D721Med (cell line): ENCODE measurements at places on chromosomes 16 and 17.

- DNase-seq, result no peak
Observed at GRCh38 chr17:36493956-36494355, 7.5 kb downstream of the ZNHIT3 start.

DNA sequence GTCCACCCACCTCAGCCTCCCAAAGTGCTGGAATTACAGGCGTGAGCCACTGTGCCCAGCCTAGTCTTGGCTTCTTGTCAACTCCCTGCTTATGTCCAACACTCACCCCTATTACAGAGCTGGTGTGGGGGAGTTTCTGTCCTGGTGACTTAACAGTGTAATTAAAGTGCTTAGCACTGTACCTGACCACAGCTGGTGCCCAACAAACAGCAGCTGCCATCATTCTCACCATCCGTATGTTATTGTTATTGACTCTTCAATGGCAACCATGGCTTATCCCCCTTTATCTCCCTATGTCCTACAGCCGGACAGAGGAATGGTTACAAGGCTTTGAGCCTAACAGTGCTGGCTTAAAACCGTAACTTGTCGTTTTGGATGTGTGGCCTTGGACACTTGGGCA is 17.0 kb upstream of the BRCA1 start:
- DNase-seq, result no peak

- no peak for DNase-seq
Observed at GRCh38 chr16:89113661-89114060, 20.0 kb downstream of the ACSF3 start.

DNA sequence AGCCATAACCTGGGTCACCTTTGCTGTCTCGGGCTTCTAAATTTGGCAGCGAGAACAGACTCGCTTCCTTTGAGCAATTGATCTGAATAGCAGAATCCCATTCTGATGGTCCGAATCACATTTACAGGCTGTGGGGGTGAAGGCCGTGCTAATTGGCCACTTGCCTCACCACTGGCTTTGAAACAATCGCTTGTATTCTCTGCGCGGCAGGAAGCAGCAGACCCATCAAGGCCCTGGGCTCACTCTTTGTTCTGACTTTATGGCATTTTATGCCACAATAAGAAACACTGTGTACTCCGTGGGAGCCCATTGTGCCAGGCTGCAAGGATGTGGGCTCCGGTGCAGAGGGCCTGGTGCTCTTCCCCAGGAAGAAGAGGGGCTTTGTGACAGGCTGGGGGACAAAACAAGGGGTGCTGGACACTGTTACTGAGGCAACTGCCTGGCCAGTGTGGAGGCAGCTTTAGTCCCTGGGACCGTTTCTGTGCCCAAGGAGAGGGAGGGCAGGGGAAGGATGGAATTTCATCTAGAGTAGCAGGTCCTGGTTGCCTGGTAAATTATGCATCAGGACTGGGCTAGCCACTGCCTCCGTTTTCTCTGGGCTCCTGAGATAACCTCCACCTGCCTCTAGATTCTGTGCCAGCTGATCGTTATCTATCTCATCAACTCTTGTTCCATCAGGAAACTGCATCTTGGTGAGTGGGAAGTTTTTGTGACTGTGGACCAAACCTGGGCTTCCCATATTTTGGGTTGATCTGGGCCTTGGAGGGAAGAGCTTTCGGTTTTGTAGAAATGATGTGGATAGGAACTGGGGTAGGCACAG is 78.5 kb downstream of the MRC2 start:
- DNase-seq, result no peak

- no peak for DNase-seq
Observed at GRCh38 chr16:2154533-2155090, 970 bp upstream of the TRAF7 start.

DNA sequence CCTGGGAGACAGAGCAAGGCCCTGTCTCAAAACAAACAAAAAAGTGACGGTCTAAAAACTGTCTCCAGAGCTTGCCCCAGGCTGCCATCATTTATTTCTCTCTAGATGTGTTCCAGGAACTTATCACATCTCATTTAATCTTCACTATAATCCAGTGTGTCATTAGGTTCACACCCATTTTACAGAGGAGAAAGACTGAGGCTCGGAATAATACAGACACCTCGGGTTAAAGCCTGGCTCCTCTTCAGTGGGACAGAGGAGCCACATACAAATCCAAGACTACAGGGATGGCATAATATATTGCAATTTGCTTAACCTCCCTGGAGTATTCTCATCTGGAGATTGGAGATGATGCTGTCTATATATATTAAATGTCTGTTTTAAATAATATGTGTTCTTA is 5.9 kb downstream of the PDILT start:
- DNase-seq, result no peak

DNA sequence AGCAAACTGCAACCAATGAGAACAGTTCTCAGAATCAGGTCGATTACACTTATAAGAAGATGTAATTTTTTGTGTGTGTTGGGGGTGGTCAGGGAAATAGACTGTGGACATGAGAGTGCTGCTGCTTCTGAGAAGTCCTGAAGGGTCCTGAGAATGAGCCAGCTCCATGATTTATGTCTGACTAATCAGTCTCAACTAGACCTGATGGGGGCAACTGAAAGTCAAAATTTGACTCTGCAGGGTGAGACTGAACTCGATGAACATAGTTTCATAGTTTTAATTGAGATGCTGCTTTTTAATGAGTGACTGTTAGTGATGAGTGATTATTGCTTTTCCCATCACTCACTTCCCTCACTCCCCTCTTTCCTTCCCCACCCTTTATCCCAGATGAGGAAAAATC is 37.3 kb downstream of the SMARCE1 start:
- DNase-seq, result no peak

DNA sequence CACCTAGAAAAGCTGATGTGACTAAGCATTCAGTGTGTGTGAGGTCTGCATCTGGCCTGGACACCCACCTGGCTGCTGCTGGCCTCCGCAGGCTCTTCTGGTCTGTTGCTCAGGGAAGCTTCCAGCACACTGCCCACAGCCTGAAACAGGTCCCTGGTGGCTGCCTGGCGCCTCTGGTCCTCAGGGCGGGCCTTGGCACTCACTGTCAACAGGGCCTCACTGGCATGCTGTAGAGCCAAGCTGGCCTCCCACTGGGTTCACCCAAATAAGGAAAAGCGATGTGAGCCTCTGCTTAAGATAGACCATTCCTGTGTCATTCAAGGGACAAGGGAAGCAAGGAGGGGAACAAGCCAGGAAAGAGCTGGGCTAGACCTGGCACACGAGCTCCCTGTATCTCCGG is 70.6 kb upstream of the BCO1 start:
- no peak for DNase-seq

DNA sequence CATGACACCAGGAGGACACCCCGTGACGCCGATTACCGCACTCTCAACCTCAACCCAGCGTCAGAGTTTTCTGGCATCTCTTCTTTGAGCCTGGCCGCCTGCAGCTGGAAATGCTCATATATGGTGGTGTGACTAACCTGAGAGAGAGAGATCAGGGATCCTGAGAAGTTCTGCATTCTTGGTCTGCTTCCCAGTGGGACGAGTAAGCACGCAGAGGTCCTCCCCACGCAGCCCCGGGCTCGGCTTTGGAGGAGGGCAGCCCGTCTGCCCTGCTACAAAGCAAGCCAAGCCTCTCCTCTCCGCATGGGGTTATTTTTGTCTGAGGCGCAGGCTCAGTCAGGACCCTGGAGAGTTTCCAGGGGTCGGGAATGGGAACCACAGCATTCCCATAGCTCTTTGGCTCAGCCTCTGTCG is 16.5 kb downstream of the CRISPLD2 start:
- no peak for DNase-seq

DNA sequence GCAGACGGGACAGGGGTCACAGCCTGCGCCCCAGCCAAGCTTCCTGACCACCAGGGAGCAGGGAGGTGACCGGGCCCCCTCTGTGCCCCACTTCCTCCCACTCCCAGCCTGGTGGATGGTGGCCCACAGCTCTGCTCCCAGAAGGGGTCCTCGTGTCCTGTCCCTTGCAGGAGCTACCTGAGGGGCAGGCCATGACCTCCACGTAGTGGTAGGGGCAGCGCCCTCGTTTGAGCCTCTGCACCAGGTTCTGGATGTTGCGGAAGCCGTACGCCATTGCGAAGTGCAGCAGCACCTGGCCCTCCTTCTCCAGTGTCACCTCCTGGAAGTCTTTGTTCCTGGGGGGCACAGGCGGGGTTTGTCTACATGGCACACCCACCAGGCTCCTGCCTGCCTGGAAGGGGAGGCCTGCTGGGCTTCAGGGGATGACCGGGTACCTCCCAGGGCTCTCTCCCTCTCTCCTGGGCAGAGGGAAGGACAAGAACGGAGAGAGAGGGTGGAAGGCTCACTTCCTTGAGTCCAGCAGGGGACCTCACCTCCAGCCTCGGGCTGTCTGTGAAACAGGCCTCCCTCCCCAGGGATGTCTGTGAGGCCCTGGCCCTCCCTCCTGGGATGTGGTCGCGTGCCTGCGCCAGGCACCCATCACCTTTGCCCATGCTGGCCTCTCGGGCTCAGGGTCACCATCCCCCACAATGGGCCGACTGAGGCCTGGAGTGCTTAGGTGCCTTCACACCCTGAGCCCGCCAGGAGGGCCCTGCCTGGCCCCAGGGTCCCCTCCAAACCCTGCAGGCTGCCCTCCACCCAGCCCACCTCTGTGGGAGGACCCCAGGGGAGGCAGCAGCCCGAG is 4.0 kb downstream of the HAGHL start:
- DNase-seq, result no peak

DNA sequence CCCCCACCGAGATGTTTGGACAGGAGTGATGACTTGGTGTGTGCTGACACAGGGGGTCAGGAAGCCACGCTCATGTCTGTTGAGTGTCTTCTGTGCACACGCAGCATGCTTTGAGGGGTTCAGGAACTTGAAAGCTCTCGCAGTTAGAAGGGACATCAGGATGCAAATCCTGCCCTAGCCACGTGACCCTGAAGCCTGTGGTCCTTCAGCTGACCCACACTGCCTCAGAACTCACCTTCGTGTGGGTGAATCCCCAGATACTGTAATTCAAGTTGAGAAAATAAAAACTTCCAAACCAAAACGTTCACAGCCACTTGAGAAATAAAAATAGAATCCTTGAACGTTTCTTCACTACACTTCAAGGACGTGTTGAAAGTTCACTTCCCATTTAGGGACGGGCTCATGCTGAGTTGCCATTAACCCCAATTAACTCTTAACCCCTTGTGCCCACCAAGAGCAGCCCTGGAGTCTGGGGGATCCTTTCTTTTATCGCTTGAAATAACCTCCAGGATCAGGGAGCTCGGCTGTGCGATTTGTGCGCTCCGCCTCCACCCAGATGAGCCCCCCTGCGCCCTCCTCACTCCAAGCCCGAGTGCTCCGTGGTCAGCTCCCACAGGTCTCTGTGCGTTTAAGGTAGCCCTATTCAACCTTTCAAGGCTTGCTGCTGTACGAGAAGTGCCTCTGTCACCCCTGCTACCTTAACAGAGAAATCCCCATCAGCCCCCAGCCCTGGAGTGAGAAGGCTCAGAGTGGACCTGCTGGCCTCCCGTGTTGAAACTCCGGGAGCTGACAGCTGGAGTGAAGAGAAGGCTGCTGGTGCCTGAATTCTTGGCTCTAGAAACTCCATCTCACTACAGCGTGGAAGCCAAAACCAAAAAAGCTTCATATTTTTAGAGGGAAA is 36.2 kb upstream of the NAT9 start:
- DNase-seq, result no peak

DNA sequence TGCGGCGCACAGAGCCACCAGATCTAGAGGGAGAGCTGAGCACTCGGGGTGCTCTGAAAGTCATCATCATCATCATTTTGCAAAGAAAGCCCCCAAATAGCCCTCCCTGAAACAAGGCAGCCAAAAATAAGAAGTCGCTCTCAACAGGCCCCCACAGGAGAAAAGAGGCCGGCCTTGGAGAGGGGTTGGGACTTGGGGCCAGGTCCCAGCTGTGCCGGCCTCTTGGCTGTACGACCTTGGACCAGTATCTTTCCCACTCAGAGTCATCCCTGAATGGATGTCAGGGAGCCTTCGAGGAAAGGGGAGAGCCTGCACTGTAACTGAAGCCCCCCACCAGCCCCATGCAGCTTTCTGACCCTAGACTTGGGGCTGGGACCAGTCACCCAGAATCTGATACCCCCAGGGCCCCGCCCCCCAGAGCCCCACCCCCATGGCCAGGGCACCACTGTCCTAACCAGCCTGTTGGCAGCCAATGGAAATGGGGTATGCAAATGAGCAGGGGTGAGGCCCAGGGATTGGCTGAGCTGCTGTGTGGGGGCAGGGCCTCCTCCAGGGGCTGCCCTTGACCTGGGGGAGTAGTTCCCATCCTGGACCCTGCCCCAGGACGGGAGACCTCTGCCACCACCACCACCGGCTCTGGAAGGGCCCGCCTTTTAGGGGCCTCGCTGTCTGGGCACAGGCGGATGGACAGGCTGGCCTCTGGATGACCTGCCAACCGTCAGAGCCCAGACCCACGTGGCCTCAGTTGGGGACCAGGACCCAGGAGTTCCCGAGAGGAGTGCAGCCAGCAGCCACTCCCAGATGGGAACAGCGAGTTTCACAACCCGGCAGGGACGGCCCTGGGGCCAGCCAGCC is 15.4 kb downstream of the ZFPM1 start:
- DNase-seq, result peak; percentile 52

GRCh38 chr16:22188595-22189442 is 17.3 kb upstream of the EEF2K start:
- no peak for DNase-seq

GRCh38 chr16:86316967-86317812 is 193.1 kb upstream of the FOXF1 start:
- DNase-seq, result no peak

- no peak for DNase-seq
Observed at GRCh38 chr16:19095654-19096053, 18.1 kb upstream of the ITPRIPL2 start.

DNA sequence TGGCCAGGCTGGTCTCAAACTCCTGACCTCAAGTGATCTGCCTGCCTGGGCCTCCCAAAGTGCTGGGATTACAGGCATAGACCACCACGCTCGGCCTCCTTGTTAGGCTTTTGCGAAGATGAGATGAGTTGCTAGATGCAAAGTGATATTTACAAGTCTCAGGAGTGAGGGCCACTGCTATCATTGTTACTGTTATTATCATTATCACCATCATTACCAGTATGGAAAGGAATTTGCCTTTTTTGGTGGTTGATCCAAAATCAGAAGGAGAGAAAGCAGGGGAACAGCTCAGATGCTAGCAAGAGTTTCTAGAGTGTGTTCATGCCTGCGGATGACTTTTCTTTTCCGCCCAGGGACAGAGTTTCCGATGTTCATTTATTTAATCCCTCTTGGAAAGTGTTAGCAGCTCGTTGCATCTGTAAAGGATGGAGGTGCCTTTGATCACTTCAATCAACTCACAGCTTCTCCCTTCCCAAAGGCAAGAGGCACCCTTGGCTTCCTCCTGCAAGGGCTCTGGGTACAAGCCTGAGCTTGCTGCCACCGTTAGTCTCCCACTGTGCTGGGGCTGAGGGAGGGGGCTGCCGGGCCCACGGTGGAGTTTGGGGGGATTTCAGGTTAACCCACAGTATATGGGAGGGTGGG is 21.6 kb downstream of the ITPRIPL2 start:
- no peak for DNase-seq

DNA sequence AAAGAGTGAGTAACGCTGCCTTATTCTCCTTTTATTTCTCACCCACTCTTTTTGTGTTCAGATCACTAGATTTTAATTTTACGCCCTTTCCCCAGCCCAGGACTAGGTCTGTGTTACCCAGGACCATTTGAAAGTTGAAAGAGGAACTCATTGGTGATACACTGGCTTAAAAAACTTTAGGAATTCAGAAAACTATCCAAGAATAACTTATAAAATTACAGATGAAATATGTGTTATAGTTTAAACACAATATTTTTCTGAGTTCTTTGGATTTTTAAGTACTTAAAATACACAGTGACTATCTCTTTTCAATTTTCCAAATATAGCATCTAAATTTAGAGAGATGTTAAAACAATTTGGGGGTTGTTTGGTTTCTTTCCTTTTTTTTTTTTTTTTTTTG is 385.2 kb downstream of the CDH13 start:
- DNase-seq, result no peak
